ENCODE measurements at places on chromosomes 13 and 19.

- no peak for DNase-seq
Observed at GRCh38 chr19:21921691-21922180, 85.8 kb upstream of the ZNF43 start.

DNA sequence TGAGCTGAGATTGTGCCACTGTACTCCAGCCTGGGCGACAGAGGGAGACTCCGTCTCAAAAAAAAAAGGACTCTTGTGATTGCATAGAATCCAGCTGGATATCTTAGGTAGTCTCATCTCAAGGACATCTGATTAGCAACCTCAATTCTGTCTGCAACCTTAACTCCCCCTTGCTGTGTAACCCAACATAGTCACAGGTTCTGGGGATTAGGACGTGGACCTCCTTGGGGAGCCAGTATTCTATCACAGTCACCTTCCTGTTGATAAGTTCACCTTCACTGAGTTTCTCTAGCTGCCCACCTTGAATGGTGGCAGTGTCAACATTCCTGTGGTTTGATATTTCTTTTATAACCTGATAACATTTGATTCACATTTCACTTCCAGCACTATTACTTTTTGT, 27.2 kb downstream of the GPR18 start:
- no peak for DNase-seq

- no peak for DNase-seq
Observed at GRCh38 chr13:28730762-28731161, 12.0 kb upstream of the SLC46A3 start.

- no peak for DNase-seq
Observed at GRCh38 chr13:66553391-66553790, 676.7 kb downstream of the PCDH9 start.

- DNase-seq: no peak
Observed at GRCh38 chr19:2949939-2950285, 5.1 kb upstream of the ZNF77 start.
